Muscle of arm (tissue), 14 donors: ENCODE measurements at places on chromosomes 12 and 14.

DNA sequence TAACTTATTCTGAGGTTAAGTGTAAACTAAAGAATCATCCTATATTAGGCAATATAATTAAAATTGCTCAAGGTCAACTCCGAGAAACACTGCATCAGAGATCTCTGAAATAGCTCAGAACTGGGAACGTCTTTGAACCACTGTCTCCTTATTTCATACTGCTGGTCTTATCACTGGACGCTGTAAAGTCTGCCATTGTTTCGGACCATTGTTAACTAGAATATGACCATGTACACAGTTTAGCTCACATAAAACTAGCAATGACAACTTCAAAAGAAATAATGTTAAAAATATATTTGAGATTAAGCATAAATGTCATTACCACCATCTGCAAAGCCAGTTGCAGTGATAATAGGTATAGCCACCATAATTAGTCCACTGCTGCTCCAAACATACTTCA lies 2.9 kb downstream of the ABCD2 start:
- no peak for DNase-seq

DNA sequence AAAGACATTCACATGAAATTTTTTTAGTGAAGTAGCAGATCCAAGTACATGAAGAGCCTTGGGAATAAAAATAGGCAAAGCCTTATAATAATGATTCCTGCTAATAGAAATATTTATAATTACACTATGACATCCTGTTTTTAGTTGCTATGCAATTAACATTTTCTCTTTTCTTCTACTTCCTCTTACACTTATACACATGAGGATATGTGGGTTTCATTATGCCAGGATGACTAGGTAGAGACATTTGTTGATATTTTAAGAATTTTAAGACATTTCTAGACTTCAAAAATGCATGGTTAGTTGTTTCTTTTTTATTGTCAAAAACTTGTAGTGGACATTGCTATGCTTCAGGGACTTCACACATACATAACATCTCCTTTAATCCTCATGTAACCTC lies 326.8 kb downstream of the SYT1 start:
- DNase-seq: no peak

GRCh38 chr12:57031138-57031725 lies 14.9 kb upstream of the TAC3 start:
- no peak for DNase-seq

DNA sequence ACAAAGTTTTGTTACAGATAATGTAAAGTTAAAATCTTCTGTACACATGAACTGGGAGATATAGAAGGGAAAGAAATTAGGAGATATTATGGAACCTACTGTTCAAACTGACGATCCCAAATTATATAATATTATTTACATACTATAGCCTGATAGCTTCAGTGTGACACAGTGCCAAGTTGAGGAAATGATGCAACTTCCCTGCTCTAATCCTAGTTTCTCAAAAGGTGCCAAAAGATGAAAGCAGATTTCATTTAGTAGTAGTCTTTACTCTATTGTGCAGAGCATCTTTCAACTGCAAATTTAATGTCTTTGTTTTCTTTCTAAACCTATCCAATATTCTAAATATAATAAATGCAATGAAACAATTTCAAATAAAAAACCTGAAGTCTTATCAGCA lies 46.9 kb downstream of the COCH start:
- no peak for DNase-seq

DNA sequence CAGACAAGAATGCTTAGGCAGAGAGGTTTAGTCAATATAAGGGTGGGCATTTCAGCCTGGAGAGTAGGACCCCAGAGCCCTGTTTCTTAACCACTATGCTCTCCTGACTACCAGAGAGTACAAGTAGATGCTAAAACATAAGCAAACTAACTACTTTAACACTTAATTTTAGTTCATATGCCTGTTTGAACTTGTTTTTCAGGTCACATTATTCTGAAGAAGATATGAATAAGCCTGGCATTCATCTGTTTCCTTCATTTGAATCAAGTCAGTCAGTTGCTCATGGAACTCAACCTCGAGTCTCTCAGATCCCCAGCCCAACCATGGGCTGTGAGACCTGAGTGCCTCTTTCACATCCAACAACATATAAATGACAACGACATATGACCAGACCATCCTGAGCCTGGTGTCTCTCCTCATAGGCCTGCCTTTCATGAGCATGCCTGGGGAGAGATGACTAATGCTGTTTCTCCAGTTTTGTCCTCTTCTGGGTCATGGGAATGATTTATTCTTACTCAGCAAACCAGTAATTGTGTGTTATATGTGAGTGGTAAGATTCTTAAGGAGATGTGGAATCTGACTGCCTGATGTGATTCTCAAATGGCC lies 251.1 kb upstream of the BTG1 start:
- DNase-seq: no peak

DNA sequence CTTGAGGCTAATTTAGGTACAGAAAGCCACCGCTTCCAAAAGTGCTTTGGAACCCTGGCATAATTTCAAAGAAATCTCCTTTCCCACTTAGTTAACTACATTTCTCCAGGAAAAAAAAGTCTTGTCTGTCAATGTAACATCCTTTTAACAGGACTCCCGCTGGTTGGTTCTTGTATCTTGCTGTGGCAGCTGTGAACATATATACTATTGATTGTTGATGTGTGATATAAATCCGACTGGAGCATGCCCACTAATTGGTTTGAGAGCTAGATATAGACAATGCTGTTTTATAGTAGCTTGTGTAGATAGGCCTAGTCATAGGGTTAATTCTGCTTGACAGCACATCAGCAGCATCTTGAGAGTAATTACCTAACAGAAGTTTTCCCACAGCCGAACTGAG lies 89.6 kb downstream of the MSRB3 start:
- no peak for DNase-seq

DNA sequence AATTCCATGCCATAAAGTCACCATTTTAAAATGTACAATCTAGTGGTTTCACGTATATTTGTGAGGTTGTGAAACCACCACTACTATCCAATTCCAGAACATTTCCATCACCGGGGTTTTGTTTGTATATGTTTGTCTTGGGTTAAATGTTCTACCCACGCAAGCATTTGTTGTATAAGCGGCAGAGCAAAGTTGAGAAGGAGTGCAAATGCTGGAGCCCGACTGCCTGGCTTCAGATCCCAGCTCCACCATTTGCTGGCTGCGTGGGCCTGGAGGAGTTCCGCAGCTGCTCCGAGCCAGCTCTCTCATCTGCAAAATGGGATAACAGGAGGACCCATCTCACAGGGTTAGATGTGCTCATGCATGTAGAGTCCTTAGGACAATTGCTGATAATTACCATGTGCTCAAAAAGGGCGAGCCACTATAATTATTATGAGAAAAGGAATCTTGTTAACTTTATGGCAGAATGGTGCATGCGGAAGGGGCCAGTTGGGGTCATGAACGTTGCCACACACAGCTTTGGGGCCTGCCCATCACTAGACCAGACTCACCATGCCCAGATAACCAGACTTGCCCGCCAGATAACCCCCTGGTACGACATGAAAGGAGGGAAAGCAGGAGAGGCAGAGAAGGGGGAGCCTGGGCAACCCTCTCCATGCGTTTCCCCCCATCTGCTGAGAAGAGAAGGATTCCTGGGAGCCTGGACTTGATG lies 6.4 kb downstream of the ACTN1 start:
- DNase-seq: no peak

- peak; percentile 17 for DNase-seq
Measured at GRCh38 chr12:71551529-71551928, 111.9 kb downstream of the LGR5 start.

- DNase-seq: no peak
Measured at GRCh38 chr14:25837551-25837965, 760.3 kb downstream of the NOVA1 start.

GRCh38 chr12:65673156-65673690 lies 151.1 kb upstream of the HMGA2 start:
- no peak for DNase-seq

DNA sequence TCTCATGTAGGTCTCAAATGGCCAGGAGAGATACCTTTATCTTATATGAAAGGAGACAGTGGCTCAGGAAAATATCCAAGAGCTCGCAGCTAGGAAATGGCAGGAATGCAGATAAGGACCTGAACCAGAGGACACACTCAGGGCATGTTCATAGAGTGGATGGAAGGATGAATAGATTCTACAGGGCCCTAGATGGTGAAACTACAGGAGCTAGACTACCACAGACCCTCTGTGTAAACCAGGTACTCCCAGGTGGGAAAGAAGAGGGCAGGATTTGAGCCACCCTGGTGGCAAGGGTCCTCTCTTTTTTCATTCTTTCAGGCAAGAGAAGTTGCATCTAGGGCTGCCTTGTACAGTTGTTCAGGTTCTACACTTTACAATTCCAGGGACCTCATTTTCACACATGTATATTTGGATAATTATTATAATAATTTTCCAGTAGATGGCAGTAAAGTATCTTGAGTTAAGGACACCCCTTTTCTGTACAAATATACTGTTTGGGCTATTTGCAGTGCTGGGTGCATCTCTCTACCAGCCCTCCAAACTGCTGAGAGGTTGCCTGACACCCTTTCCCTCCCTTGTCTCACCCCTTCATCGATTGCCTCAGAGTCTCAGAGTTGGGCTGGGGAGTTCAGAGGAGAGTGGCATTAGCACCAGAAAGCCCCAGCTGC lies 10.5 kb upstream of the ZDHHC22 start:
- DNase-seq: no peak

- no peak for DNase-seq
Measured at GRCh38 chr12:2959505-2960389, 550 bp downstream of the TEAD4 start.

DNA sequence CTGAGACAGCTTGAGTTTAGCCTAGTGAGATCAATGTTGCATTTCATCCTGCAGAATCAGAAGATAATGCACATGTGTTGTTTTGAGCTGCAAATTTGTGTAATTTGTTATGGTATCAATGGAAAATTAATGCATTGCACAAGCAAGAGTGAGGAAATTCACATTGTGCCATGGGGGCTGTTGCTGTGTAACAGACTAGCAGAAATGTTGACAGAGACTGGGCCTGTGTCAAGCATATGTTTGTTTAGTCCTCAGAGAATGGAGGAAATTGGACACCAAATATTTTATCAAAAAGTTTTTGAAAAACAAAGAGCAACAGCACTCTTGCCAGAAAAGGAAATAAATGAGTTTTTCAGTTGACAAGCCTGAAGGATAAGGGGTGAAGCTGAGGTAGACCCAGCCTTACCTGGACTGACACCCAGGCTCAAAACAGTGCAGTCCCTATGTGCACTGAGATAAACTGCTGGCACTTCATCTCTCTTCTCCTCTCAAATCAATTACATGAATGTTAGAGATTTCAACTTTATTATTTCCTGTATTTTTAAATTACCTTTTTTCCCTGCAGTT lies 1150.0 kb downstream of the FSCB start:
- DNase-seq: no peak

GRCh38 chr14:22598896-22599244 lies 770 bp downstream of the ABHD4 start:
- peak; percentile 25 for DNase-seq

DNA sequence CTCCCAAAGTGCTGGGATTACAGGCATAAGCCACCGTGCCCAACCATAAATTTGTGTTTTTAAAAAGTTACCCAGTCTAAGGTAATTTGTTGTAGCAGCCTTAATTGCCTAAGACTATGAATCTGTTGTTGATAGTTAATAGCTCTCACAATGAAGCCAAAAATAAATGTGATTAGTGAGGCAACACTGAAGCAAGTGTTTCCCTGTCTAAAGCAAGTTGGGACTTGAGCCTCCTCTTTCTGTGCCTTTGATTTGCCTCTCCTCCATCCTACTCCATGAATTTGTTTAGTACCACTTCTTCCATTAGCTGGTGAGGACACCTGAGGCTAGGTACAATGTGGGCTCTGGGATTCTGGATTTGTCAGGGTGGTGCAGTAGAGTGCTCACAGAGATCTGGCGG lies 36.8 kb downstream of the DAAM1 start:
- no peak for DNase-seq

GRCh38 chr12:44063671-44064070 lies 227.8 kb downstream of the TMEM117 start:
- DNase-seq: no peak

DNA sequence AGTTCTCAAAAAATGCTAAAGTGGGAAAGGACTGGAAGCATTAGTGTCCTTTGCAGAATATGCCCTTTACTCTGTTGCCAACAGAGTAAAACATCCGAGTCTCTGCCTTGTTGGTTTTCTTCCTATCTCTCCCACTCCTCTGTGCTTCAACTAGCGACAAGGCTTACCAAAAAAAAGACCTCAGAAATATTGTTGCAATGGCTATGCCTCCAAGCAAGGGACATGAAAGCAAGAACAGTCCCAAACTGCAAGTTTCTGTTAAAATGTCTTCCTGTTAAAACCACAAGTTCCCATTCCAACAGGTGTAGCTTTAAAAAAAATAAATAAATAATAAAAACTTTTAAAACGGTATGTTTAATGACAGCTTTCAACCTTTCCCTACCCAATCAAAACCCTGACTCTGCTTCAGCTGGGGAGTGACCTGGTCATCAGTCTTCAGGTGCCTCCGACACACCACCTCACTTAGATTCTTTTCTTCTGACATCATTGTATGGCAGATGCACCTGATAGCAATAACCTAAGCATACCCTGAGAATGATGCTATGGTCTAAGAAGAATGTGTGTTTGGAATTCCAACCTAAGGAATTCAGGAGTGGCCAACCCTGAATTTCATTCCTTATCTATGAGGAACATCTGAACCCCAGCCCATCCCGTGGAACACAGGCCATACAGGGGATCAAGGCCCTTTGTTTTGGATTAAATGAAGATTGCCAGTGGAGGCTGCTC lies 81.0 kb downstream of the RPS29 start:
- DNase-seq: no peak

- no peak for DNase-seq
Measured at GRCh38 chr14:96162265-96162664, 42.4 kb upstream of the BDKRB2 start.

DNA sequence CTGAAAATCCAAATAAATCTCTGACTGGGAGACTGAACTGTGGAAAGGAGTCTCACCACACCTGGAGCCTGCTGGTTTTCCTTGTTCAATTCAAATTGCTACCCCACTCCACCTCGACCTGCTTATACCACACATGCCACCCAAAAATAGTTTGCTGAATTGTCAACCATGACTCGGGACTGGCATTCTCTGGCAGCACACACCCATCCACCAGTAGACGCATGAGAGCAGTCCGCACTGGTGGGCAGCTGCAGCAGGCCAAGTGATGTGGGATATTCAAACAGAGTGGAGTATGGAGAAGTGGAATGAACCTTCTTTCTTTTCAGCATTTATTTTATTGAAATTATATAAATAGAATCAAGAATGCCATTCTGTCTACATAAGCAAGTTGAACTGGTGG lies 38.7 kb upstream of the SYCP3 start:
- DNase-seq: no peak

- no peak for DNase-seq
Measured at GRCh38 chr14:65784574-65784973, 372.0 kb downstream of the FUT8 start.

DNA sequence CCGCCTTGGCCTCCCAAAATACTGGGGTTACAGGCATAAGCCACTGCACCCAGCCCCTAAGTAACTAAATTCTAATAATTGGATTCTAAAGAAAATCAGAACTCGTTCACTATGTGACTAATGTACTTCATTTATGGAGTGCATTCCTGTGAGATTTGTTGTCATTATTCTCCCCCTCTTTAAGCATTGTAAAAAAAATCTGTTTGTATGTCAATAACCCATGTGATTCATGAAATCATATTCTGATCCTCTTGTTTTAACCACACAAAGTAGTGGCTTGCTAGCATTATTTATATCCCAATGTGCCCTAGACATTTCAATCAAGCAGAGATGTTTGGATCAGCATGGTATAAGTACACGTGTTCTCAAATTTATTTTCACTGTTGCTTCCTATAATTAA lies 78.2 kb upstream of the OSBPL8 start:
- no peak for DNase-seq
